ENCODE measurements at places on chromosomes 1 and 21.
A peak's percentile ranks its signal among the peaks of the same experiment; 100 is the strongest.

DNA sequence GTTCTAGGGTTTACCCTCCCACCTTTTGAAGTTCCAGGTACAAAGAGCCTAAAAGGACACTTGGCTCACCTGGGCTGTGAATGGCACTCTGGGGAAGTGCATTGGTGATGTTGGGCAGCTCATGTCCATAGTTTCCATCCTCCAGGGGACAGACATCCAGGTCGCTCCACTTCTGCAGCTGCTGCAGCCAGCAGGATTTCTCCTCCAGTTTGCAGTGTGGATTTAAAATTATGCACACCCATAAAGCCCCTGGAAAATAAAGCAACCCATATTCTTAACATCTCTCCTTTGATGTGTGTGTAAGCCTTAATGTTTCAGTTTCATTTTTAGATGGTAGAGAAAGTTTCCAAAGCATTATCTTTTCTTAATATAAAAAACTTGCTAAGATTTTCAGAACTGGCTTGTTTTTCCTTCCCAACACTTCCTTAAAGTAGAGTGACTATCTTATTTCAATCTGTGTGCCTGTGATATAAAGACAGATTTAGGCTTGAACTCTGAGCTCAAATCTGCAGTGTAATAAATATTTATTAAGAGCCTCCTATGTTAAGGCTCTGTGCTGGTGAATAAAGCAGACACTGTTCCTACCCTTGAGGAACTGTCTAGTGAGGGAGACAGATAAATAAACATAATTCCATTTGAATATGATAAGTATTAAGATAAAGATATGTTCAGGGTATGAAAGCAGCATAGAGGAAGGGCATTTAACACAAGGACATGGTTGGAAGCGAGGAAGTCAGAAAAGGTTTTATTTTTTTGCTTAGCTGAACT, 39.1 kb downstream of the UROD start:
- peak; percentile 11 for DNase-seq

GRCh38 chr1:228219245-228219961, 11.6 kb downstream of the OBSCN start:
- no peak for DNase-seq

- DNase-seq, result no peak
Observed at GRCh38 chr1:59481881-59482505, 185.1 kb downstream of the FGGY start.

- no peak for DNase-seq
Observed at GRCh38 chr1:201164645-201165044, 10.4 kb upstream of the TMEM9 start.

GRCh38 chr1:31327381-31327780, 30.5 kb downstream of the ZCCHC17 start:
- DNase-seq, result no peak

- DNase-seq, result no peak
Observed at GRCh38 chr1:1835546-1835945, 55.3 kb downstream of the GNB1 start.

GRCh38 chr1:159879977-159880376, 17.5 kb upstream of the VSIG8 start:
- peak; percentile 80 for DNase-seq

GRCh38 chr1:68233202-68233601, 879 bp upstream of the WLS start:
- DNase-seq, result no peak

DNA sequence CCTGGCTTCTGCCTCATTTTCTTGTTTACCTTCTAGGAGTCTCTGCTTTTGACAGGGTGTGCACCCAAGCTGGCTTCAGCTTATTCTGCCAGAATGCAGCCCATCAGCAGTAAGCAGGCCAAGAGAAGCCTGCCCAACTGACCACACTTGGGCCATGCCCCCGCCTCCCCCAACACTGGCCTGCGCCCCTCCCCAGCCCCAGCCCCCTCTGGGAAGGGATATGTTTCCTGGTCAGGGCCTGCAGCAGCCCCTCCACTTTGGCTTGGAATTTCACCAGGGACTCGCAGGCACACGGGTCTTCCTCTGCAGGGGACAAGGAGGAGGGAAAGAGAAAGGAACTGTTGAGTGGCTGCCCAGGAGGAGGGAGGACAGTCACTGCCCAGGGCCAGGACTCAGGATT, 9.4 kb downstream of the MATN1 start:
- DNase-seq, result no peak

DNA sequence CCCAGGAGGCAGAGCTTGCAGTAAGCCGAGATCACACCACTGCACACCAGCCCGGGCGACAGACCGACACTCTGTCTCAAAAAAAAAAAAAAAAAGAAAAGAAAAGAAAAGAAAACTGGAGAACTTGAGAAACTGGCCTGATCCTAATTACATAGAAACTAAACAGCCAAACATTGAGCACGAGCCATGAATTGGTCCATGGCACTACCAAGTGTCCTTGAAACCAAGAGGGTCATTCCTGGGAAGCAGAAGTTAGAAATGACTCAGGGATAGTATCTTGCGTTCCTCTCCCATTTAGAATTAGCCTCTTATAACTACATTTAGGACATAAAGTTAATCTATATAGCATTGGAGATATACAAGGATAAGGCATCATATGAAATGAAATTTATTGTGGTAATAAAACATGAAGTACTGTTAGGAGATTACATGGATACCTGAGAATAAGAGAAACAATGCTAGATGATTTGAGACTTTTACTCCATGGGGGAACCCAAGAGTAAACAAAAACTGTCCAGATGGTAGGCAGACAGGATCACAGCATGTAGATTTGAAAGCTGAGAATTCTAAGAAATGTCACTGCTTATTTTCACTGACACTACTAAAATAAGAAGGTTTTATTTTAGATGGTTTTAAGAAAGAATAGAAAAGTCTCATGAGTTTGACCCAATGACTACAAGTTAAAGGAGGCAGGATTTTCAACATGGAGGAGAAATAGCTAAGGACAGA, 39.5 kb upstream of the CPLANE2 start:
- no peak for DNase-seq

- DNase-seq, result no peak
Observed at GRCh38 chr1:15727021-15727420, 9.0 kb upstream of the SLC25A34 start.
